GM04503 (cell line): ENCODE measurements at places on chromosomes 3 and 15.

- DNase-seq = no peak
These were observed 35.0 kb downstream of the ATP2B2 start for GRCh38 chr3:10470120-10471053.

DNA sequence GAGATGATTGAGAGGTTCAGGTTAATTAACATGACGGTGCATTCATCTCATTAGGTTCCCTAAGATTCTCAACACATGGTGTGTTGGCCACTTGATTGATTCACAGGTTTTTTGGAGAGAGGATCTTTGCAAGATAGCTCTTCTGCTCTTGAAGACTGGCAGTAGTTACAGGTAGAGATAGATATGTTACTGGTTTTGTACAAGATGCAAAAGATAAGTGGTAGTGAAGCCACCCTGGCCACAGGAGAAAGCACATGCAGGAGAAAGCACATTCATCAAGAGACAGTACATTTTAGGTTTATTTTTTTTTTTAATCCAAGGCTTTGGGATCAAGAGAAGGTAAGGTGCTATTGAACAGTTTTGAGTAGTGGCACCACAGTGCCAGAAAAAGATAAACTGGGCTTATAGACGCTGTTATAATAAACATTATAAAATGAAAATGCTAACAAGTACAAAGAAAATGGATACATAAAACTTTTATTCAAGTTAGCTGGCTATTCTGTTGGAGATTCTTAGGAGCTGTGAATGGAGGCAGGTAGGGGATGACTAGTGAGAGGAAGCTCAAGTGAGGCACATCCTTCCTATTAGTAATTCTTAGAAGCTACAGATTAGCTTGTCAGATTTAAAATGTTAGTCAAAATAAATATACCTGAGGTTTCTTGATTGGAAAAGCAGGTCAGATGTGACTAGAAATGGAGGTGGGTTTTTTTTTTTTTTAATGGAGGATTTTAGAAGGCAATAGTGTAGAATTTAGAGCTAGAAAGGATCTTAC is 10.8 kb downstream of the SELENOT start:
- DNase-seq = no peak

DNA sequence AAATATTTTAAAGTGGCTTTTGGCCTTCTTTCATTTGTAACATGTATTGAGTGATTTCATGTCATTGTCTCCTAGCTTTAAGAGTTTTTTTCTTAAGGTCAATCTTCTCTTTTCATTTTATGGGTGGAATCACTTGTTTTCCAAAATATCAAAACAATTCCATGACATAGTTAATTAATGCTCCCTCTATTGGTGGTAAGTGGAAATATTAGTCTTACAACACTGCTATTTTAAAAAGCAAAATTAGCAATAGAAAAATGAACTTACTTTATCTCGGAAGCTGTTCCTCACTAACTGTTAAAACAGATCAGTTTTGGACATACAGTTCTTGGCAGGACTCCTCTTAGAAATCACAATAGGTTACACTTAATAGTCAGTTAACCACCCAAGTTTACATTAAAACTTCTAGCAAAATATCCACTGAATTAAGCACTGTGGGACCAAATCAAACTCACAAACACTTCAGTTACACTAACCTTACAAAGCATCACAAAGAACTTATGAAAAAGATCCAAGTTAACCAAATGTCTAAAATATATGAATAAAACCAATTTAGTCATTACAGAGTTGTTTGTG is 42.4 kb downstream of the TIGIT start:
- DNase-seq = no peak

GRCh38 chr15:27743638-27744037 is 355.5 kb downstream of the OCA2 start:
- no peak for DNase-seq

DNA sequence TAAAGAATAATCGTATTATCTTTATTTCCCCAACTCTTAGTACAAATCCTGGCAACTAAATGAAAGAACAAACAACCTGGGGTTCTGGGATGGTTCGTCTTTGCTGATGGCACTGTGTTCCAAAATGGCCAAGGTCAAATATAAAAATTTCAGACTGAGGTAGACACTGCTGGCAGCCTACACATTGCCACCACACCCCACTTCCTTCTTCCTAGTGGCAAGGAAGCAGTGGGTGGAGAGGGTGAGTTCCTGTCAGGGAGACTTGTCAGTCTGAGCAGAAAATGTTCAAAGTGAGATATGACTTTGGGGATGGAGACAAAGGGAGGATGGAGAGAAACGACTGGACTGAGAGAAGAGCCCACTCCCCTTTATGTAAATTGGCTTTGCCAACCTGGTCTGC is 69.6 kb downstream of the LMCD1 start:
- DNase-seq = no peak

DNA sequence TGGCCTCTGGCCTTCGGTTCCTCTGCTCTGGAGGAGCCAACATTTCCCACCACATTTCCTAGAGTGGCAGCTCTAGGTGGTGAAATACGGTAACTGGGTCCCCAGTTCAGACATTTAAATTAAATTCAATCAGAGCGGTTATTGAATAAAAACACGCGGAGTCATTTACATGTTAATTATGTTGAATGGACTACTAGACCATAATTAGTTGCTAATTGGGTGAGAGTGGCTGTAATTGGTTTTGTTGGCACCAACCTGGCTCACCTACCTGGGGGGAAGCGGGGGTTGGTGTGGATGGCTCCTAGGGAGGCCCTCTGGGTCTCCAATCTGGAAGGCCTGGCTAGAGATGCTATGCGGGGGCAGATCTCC is 12.7 kb downstream of the SEMA3F start:
- DNase-seq = no peak

- DNase-seq = no peak
These were observed 163.8 kb downstream of the FBLN2 start for GRCh38 chr3:13712682-13713180.

GRCh38 chr3:120741320-120741719 is 996 bp downstream of the RABL3 start:
- no peak for DNase-seq

GRCh38 chr3:127915115-127915936 is at the start of gene KBTBD12:
Gene KBTBD12 (plus strand): TSS chr3:127915232. CDS start chr3:127923062, 7,830 bp downstream.
- no peak for DNase-seq

DNA sequence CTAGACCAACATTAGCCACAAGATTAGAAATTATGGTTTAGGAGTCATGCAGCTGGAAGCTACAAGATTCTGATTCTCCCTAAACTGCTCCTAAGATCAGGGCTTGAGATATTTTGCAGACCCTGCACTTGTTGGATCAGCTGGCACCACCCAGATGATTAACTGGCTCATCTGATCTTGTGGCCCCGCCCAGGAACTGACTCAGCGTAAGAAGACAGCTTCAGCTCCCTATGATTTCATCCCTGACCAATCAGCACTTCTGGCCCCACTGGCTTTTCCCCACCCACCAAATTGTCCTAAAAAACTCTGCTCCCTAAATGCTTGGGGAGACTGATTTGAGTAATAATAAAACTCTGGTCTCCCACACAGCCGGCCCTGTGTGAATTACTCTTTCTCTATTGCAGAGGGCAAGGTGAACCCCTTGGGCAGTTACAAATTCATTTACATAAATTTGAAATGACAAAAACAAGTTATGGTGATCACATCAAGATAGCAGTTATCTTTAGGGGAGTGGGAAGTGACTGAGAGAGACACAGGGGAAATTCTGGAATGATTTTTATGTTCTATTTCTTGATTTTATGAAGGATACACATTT is 76.5 kb downstream of the CD200R1L start:
- DNase-seq = no peak

DNA sequence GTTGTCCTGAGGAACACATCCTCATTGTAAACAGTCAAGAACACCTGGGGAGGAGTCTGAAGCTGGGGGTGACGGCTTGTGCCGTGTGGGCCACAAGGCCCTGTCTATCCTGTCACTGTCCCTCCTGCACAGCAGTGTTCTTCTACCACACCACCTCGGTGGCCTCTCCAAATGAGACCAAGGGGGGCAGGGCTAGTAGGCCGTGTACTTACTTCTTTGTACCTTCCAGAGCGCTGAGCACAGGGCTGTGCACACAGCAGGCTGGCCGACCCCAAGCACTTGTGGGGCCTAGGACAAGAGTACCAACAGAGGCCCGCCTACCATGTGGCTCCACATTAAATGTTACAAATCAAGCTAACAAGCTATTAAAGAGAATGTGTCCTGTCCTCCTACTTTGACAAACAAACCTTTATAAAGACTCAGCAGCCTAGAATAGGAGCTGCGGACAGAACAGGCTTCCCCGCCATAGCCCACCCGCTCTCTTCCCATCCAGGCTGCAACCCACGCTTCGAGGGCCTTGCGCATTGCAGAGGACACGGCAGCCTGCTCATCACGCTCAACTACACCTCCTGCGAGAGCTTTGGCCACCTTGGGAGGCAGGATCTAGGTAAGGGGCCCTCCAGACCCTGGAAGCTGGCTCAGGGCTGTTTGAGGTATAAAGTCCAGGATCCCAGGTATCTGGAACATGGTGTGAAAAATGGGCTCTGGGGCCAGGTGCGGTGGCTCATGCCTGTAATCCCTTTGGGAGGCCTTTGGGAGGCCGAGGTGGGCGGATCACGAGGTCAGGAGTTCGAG is 30.5 kb downstream of the MELTF start:
- DNase-seq = no peak

DNA sequence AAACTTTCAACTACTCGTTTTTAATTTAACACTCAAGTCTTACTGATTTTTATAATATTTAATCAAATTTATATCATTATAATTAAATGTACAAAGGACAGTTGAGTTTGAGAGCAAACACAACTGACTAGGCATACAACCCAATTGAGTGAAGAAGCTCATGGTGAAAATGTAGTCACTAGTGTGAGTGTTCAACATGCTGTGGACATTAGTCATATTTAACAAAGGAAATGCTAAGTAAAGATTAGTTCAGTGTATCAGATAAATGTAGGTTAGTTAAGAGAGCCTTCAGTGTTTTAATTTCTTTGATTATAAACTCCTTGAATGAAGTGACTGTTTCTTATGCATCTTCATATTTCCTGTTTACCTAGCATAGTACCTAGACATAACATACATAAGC is 444.2 kb upstream of the GOLIM4 start:
- DNase-seq = no peak

- DNase-seq = no peak
These were observed 20.2 kb downstream of the CHST2 start for GRCh38 chr3:143139762-143140161.

- no peak for DNase-seq
These were observed 835 bp upstream of the TTLL3 start for GRCh38 chr3:9809239-9809614.

GRCh38 chr3:138600100-138600745 is 6.2 kb upstream of the CEP70 start:
- DNase-seq = no peak

DNA sequence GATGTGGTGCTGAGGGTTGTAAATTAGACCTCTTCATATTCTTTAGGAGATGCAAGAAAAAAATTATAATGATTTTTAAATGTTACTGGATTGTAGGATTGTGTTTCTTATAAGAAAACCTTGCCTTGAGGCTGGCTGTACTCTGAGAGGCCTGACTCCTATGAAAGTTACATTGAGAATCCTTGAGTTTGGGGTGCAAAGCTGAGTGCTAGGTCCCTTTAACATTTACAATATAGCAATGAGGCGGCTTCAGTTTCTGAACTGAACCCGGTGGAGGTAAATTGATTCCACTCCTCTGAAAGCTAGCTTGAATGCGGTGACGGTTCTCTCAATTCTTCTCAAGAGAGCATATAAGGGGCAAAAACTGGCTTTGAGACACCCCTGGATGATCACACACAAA is at the start of gene TMPRSS7:
Gene TMPRSS7, plus strand, starts transcription at position 301 of the 400 bp plus-strand sequence. CDS start 110 bp downstream, outside the sequence.
- no peak for DNase-seq

- DNase-seq = no peak
These were observed 22.0 kb downstream of the STARD5 start for GRCh38 chr15:81301815-81302399.

- no peak for DNase-seq
These were observed 1.6 kb upstream of the SIN3A start for GRCh38 chr15:75452865-75453702.

GRCh38 chr3:78754066-78754743 is 1013.6 kb downstream of the ROBO1 start:
- DNase-seq = peak; percentile 51
